CD4-positive, alpha-beta T cell treated with Interleukin-15 for 1 hour (primary cell): ENCODE measurements at places on chromosomes 11 and 22.

GRCh38 chr11:125168918-125169456 is 4.4 kb downstream of the PKNOX2 start:
- DNase-seq = no peak

GRCh38 chr11:7965386-7965785 is at the start of gene NLRP10:
Gene NLRP10, minus strand, starts transcription at chr11:7965447. Its CDS starts 1,952 bp downstream, at chr11:7963495.
- no peak for DNase-seq

DNA sequence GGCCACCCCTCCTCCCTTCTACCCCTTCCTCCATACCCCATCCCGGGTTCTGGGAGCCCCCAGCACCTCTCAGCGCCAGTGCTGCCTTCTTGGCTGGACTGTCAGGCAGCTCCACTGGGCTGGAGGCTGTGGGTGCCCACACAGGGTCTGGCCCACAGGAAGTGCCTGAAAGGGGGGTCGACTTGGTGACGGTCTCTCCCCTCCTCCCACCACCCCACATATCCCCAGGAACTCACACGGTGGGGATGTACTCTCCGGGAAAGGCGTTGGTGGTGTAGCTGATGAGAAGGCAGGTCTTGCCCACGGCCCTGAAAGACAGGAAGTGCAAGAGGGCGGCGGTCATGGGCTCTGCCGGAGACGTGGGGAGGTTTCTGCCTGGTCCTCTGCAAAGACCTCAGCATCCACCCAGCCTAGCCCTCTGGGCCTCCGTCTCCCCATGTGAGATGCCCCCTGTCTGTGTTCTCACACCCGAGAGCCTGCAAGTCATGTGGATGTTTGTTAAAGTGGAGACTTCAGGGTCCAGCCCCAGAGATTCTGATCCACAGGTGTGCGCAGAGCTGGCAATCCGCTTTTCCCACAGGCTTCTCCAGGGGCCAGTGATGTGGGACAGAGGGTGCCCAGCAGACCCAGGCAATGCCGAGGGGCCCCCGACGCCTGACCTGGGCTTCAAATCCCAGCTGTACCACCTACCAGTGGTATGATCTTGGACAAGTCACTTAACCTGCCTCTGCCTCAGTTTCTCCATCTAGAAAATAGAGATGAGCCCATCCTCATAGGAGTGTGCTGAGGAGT is 2.5 kb downstream of the RAC2 start:
- DNase-seq = peak; percentile 64

GRCh38 chr11:44632466-44633123 is 67.1 kb downstream of the CD82 start:
- DNase-seq = no peak

DNA sequence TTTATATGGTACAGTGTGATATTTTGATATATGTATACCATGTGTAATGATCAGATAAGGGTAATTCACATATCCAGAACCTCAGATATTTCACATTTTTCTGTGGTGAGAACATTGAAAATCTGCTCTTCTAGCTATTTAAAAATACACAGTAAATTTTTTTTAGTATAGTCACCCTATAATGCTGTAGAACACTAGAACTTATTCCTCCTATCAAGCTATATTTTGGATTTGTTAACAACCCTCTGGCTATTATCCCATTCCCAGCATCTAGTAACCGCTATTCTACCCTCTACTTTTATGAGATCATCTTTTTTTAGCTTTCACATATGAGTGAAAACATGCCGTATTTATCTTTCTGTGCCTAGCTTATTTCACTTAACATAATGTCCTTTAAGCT is 65.5 kb upstream of the SYT9 start:
- no peak for DNase-seq

GRCh38 chr22:38739300-38740055 is 16.3 kb downstream of the SUN2 start:
- no peak for DNase-seq

DNA sequence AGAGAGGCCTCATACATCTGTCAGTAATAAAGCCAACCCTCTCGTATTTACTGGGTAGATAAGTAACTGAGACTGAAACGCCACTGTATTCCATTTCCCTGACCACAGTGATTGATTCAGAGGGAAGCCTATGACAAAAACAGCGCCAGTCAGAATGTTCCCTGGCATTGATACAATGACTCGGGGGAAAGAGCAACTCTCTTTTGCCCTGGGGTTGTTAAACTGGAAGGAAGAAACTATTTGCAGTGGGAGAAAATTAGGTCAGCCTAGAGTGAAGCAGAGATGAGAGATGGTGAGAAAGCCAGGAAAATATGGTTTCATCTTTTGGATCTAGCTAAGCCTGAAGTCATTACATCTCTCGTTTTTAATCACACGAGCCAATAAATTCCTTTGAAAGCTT is 48.6 kb upstream of the RBFOX2 start:
- DNase-seq = no peak
